ENCODE measurements at places on chromosomes 3 and 15. TPM values are rescaled to one million over a fixed set of nuclear protein-coding genes. Genes with fewer than 3 reads are reported as not detected.
A peak's percentile ranks its signal among the peaks of the same experiment; 100 is the strongest.

MAP6D1 gene
- total RNA-seq: 2.0 TPM

KLHL40 gene
- total RNA-seq: not detected

DNA sequence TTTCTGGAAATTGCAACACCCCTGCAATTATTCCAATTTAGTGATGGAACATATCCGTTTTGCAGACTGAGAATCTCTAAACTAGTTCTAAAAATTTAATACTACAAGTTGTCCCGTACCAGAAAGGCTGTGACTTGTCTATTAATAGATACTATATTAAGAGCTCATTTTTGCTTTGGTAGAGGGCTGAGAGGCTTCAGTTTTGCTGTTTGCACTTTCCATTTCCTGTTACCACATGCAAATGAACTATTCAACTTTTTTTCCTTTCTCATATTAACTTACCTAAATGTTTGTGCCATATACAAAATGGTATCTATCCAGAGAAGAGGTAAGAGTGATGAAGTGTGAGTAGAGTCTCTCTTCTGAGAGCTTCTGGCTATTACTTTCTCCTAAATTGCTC is 101.5 kb upstream of the CRBN start:
- ATAC-seq: no peak

- ATAC-seq: no peak
Observed at GRCh38 chr15:65413760-65414144, 9.0 kb downstream of the IGDCC4 start.

DUOXA1 gene
- total RNA-seq: 0.58 TPM

CPNE4 gene
- total RNA-seq: not detected

GRCh38 chr3:56904552-56905215 is 102.9 kb upstream of the ARHGEF3 start:
- ATAC-seq: no peak

- no peak for ATAC-seq
Observed at GRCh38 chr3:66907136-66907535, 91.0 kb upstream of the KBTBD8 start.

HTR3E gene
- not detected for total RNA-seq

DNA sequence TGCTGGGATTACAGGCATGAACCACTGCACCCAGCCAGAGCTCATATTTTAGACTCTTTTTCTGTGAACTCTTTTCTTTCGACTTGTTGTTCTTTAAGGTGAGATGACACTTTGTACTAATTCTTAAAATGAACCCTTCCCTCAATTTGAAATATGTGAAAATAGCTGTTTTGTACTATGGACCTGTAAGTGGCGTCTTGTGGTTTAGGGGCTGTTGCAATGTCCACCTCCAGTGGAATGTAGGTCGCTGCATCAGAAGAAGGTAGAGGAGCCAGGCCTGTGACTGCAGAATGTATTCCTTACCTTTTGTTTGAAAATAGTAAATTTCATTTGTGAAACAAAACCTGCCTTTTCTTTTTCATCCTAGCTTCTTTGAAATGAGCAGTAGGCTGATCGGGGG is 38.9 kb downstream of the FNDC3B start:
- ATAC-seq: no peak

DNA sequence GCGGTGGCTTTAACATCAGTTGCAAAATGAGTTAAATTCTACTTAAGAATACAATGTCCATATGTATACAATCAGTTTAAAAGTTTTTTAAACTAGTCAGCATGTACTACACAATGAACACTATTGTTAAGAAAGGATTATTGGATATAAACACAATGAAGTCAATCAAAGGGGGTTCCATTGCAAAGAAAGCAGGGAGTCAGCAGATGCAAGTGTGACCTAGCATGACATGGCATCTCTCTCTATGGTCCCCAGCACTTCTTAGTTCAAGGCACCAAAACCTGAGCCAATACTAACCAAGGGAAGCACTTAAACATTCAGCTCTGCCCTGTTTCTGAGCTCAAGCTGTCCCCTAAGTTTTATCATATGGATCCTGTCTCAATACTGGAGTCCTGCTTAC is 17.0 kb downstream of the KLHL6 start:
- no peak for ATAC-seq

TMIE gene
- total RNA-seq: 0.15 TPM

CYP8B1 gene
- not detected for total RNA-seq

DNA sequence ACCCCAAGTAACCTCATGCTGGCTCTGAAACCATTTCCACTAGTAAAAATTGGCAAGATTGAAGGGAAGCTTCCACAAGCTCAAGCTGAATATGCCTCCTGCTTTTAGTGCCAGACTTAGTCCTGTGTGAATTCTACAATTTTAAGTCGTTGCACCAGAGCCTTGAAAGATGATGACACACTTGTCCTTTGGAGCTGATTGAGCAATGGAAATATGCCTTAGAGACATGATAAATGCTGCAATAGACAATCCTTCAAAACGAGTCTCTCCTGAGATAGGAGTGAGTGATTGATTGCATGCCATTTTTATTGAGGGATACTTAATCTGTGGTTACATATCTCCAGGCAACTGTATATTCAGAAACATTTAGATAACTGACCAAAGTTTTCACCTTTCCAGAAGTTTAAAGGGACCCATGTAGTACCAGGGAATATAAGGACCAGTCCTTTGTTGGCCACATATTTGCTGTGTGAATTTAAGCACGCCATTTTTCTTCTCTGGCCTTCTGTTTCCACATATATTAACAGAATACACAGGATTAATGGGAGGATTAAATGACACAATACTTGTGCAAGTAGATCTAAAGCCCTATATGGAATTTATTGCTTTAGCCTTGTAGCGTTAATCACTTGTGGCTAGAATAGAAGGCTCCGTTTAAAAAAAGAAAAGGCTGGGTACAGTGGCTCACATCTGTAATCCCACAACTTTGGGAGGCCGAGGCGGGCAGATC is 65.1 kb downstream of the PPARG start:
- ATAC-seq: no peak

GRCh38 chr3:30098653-30099455 is 507.5 kb upstream of the TGFBR2 start:
- peak; percentile 63 for ATAC-seq

CELF6 gene
- 1.0 TPM for total RNA-seq

DNA sequence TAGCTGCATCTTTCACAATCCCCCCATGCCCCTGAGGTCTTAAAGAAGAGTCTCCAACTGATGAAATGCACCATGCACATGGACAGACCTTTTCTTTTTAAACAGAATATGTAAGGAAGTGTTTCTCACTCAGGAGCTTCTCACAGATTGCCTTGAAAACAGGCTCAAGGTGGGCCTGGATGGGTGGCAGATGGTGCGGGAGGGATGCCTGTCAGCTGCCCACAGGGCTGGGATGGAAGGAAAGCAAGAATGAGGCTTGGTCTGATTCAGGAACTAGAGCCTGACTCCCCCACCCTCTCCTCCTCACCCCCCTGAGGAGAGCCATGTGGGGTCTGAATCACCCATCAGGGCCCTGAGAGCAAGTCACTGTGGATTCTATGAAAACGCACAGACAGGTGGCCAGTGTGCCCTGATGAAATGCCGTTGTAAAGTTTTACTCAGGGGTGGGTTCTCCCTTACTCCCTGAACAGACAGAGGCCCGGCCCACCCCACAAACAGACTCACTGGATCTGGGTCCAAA is 67.2 kb downstream of the UMPS start:
- no peak for ATAC-seq

DNA sequence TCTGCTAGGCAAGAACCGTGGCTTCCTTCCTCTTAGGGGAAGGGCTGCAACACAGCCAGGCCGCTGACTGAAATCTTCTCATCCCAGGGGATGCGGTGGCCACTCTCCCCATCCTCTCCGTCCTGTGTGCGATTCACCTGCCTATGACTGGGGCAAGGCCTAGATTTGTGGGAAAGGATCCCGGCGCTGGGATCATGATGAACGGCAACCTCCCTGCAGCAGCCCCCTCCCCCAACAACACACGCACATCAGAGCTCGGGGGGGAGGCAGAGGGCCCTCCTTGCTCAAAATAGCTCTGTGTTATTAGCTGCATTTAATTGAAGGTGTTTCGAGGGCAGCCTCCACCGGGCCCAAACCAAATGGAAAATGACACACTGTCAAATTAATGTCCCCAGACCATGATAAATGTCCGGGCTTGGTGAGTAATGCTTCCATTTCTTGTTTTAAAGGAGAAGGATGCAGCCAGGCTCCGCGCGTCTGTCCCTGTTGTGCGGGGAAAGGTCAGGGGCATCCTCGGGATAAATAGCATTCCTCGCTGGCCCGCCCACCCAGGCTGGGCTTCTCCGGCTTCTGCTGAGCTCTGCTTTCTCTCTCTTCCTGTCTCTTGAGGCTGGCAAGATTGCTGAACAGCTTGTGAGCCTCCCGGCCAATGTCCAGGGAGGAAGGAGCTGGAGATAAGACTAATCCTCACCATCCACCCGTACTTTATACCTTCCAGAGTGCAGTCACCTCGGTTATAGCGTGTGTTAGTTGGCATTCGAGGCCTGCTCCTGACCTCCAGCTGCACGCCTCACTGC is 56.4 kb upstream of the TLE3 start:
- ATAC-seq: no peak

LEKR1 gene
- 0.91 TPM for total RNA-seq

GRCh38 chr3:19934098-19934566 is at the start of gene EFHB:
EFHB (minus strand) TSS chr3:19934217; CDS start chr3:19934018, 199 bp downstream.
- ATAC-seq: no peak

- ATAC-seq: no peak
Observed at GRCh38 chr3:31705736-31706135, 173.0 kb downstream of the STT3B start.

DNA sequence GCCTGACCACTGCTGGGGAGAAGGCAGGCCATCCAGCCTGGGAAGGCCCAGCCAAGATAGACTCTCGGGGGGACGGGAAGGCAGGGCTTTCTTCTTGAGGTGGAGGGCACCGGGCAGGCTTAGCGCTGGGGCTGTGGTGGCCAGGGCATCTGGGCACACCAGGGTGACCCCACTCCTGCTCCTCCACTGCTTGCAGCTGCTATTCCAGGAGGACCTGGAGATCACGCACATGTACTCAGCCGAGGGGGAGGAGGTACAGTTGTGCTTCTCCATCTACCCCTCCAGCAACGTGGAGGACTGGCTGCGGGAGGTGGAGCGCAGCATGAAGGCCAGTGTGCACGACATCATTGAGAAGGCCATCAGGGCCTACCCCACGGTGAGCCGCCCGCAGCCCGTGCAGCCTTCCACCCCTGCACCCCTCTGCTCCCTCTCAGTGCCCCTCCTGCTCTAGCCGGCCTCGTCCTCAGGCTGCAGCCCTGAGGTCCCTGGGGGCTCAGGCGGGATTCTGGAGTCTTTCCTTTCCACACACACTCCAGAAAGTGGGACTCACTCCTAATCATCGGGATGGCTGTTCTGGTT is 42.3 kb downstream of the DNAH1 start:
- no peak for ATAC-seq

UBAP1L gene
- total RNA-seq: 6.1 TPM

CAV3 gene
- not detected for total RNA-seq

CPLX3 gene
- 0.19 TPM for total RNA-seq

- ATAC-seq: no peak
Observed at GRCh38 chr3:10500717-10501663, 4.4 kb downstream of the ATP2B2 start.

DNA sequence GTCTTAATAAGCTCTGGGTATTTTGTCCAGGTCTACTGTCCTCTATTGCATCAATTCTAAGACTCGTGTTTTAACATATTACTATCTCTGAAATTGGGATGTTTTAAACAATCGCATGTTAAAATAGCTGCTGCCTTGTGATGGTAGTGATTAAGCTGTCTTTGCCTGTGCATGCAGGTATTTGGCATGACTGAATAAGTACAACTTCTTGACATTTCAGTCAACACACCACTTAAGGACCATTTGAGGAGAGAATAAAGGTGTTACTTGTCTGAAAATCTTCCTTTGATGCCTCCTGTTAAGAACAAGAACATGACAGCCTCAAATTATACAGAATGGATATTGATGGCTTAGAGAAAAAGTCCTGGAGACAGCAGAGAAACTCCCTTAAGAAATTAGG is 33.0 kb downstream of the SLC35A5 start:
- ATAC-seq: no peak

CFAP20DC gene
- 1.8 TPM for total RNA-seq

DNA sequence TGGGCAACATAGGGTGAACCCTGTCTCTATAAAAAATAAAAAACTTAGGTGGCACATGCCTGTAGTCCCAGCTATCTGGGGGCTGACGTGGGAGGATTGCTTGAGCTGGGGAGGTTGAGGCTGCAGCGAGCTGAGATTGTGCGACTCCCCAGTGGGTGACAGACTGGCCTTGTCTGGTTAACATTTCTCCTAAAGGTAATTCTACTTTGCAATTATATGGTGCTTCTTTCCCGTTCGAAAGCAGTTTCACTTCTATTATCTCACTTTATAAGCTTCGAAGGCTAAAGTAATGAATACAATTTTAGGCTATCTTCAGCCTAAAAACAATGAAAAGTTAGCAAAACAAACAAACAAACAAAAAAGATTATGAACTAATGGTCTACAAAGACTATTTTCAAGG is 35.3 kb downstream of the COMMD2 start:
- no peak for ATAC-seq

DNA sequence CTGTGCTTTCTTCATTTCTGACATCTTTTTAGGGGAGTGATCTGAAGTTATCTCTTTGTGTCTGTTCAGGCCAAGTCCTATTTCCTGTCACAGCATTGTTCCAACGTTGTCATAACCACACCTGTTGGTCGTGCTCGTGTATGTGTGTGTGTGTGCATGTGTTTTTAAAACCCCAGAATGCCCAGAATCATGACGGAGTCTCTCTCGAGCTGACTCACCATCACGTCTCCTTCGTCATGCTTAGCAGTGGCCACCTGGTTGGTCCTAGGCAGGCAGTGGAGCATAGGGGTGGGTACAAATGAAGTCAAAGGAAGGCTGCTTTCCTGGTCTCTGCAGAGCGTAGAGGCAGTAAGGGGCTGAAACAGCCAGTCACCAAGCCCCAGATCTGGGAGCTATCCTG is 126.8 kb upstream of the ABHD17C start:
- peak; percentile 69 for ATAC-seq

KBTBD13 gene
- not detected for total RNA-seq

DNA sequence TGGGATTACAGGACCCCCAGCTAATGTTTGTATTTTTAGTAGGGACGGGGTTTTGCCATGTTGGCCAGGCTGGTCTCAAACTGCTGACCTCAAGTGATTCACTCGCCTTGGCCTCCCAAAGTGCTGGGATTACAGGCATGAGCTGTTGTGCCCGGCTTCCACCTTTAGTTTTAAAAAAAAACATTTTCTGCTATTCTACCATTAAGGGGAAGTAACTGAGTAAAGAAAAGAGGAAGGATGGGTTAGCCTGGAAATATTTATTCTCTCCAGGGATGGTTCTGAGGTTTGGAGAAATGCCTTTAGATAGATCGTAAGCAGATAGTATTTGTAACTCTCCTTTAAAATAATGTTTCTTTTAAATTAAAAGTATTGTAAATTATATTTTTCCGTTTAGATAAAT is 3.1 kb downstream of the AP4E1 start:
- no peak for ATAC-seq

DNA sequence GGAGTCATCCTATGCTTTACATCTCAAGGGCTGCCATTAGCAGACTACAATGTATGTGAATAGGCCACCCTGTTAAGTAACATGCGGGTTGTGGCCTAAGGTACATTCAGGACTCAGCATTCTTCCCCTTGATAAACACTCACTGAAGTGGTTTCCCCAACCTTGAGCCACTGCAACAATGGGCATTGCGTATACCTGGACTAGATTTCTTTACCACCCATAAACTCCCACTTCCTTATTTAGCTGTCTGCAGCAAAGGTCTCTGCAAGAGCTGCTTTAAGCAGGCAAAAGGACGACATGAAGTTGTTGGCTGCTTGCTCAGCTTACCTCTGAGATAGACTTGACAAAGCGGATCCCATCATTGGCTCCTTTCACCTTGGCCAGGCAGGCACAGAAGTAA is 16.2 kb downstream of the FYCO1 start:
- no peak for ATAC-seq

Data from activated T-helper 17 cell treated with anti-CD3 and anti-CD28 coated beads, Interleukin-2, amount 50 U/mL, for 72 hours (primary cell).